ENCODE measurements at places on chromosomes 6 and 20.

DNA sequence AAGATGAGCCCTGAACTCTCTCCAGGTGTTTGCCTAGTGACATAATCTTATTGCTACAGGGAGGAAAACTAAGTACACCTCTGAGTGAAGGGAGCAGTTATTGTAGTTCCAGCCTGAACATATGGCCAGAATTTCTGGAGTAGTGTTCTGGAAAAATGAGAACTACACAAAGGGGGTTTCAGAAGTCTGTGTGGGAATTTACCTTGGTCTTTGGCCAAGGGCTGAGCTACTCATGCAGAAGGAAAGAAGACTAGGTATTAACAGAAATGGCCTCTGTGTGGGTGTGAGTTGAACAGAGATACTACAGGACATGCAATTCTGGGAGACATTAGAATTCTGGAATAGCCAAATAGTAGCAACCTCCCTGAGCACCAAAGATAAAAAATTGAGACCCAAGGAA lies 1009.7 kb upstream of the GJE1 start:
- no peak for DNase-seq

DNA sequence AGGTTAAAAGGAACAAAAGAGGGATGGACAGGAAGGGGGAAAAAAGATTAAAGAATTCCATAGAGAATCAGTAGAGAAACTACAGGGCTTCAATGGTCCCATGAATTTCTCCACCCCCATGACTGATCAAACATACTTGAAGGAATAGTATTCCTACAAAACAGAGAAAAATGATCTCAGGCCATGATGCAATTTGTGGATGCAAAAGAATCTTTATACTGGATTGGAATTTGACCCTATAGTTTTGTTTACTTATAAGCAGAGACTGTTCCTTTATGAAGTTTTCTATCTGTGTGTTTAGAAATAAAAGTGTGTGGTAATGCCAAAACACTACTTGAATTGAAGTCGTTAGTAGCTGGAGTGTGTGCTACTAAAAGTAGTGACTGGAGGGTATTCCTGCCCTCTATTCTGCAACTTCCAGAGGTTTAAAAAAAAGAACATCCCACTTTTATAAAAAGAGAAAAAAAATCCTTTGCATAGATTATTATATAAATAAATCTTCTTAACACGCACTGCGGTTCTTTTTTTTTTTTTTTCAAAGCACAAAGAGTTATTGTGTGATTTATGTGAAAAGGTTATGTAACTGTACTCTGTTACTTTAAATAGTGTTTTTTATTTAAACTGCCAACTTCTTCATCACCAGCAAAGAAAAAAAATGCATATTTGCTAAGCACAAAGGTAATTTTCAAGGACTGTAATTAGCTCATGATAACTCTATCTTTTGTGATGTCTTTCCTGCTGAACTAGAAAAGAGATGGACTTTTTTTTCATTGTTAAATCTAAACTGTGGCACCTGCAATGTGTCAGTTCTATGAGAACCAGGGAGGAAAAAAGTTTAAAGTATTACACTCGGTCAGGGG lies 214.5 kb upstream of the CITED2 start:
- DNase-seq: peak; percentile 40

- no peak for DNase-seq
These were observed 56.4 kb downstream of the TRDN start for GRCh38 chr6:123580331-123580730.

GRCh38 chr20:51536116-51537069 lies 6.1 kb downstream of the NFATC2 start:
- no peak for DNase-seq

GRCh38 chr20:35443003-35443402 lies 5.0 kb upstream of the GDF5 start:
- DNase-seq: peak; percentile 78

DNA sequence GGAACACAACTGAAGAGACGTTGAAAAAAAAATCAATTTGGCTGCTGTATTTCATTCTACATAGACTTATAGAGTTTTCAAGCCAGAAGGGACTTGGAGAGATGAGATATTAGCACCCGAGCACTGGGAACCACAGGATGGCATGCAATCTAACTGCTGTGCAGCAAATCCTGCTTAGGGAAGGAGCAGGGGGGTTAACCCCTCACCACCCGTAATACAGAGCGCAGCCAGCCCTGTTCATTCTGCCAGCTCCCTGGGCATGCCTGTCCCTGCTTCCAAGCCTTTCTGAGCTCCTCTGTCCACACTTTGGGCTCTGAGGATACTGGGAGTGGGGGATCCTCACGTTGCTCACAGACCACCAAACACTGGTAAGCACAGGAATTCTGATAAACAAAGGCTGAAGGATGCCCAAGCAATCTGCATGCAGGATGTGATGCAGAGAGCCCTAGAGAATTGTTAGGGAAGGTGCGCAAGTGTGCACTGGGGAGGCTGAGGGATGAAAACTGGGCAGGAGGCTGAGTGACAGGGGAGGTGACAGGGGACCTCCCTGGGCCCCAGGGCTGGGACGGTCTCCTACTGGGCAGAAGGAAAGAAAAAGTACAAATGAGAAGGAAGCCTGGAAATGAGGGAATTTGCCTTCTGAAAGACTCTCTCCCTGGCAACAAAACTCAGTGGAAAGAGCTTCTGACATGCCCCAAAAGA lies 34.0 kb downstream of the CPNE5 start:
- DNase-seq: no peak

GRCh38 chr6:90643381-90643780 lies 56.5 kb upstream of the MAP3K7 start:
- DNase-seq: no peak

GRCh38 chr6:166005401-166005943 lies 162.2 kb downstream of the TBXT start:
- no peak for DNase-seq

DNA sequence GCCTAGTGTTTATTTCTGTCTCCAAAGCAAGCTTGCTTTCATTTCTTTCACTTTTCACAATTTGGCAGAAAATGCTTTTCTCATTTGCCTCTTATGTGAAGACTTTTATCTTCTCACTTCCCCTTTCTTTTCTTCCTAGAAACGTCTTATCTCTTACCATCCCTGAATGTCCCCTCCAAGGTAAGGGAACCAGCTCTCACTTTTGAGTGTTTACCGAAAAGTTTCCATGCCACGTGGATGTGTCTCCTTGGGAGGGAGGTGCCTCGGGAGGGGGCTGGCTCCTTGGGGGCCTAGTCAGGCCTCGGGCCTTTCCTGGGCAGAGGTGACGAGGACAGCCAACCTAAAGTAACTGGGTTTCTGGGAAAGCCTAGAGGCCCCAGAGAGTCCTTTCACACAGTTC lies 127.4 kb downstream of the CD24 start:
- no peak for DNase-seq

DNA sequence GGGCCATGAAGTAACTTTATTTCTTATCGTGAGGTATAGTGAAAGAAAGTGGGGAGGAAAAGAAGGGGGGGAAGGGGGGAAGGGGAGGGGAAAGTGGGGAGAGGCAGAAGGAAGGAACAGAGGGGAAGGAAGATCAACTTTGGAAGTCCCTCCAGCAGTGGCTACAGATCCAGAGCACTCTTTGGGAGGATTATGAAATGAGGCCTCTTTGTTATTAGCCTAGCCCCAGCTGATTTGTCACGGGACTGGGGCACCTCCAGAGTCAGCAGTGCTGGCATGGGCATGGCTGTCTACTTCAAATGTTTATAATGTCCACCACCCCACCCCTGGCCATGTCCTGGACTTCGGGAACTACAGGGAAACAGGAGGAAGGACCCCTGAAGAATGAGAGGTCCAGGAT lies 7.6 kb downstream of the MOCS1 start:
- no peak for DNase-seq

- peak; percentile 69 for DNase-seq
These were observed 56.6 kb upstream of the CCN6 start for GRCh38 chr6:111997078-111997852.

- DNase-seq: no peak
These were observed 89.2 kb downstream of the CD164 start for GRCh38 chr6:109292983-109293586.

- peak; percentile 88 for DNase-seq
These were observed 2.0 kb upstream of the SLC29A1 start for GRCh38 chr6:44221291-44221960.

DNA sequence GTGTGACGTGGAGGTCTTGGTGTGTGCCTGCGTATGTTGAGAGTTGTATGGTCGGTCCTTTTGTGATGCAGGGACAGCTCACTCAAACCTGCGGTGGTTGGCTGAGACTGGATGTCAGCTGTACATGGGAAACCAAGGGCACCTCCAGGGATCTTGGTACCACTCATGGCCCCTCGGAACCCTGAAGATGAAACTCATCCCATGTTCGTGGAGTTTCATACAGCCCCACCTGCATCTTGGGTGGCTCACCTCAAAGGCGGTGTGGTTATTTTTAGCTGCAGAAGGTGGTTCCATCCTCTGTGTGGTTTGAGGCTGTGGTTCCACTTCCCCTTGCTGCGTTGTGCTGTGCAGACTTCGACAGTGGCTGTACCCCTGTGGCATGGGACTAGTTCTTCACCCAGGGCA lies 52.6 kb upstream of the SLC22A1 start:
- no peak for DNase-seq

DNA sequence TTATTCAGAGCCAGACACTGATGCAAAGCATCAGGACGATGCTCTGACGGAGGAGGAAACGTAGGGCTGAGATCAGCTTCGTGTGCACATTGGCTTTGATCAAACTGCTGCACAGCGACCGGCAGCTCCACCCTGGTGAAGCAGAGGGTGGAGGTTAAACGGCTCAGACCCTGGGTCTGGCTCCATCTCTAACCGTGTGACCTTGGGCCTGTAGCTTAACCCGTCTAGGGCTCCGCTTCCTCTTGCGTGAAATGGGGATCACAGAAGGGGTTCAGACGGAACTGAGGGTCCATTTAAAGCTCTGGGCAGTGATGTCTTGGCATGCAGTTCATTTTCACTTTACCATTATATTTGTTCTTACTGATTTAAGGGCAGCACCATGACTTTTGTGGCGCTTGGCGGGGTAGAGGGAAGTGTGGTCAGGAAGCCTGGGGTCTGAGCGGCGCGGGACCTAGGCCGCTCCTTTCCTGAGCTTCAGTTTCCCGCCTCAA lies 644 bp downstream of the RBL1 start:
- DNase-seq: peak; percentile 18

DNA sequence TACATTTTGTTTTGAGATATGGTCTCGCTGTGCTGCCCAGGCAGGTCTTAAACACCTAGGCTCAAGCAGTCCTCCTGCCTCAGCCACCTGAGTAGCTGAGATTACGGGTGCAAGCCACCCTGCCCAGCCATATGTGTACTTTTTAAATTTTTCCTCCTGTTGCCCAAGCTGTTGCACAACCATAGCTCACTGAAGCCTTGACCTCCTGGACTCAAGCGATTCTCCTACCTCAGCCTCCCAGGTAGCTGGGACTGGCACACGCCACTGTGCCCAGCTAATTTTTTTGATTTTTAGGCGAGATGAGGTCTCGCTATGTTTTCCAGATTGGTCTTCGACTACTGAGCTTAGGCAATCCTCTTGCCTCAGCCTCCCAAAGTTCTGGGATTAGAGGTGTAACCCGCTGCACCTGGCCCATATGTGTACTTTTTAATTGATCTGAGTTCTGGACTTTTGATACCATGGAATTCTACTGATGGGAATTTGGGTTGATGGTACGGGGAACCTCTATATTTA lies 44.9 kb downstream of the ITCH start:
- no peak for DNase-seq

DNA sequence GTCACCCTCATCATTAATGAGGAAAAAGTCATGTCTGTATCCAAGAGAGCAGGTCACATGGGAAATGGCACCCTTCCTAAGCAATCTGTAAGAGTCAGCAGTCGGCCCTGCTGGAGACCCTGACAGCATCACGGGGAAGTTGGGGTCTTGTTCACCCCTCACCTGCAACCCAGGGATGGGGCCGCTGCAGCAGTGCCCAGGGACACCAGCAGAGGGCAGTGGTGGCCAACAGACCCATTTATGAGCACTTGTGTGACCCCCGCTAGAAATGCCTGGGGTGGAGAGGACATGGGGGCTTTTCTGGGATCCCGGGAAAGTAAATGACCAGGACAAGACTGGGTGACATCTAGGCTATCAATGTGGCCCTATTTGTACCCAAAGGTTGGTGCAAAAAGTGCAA lies 35.9 kb downstream of the ANKRD60 start:
- DNase-seq: no peak

GRCh38 chr6:56906752-56907151 lies 48.2 kb upstream of the BEND6 start:
- DNase-seq: peak; percentile 68

DNA sequence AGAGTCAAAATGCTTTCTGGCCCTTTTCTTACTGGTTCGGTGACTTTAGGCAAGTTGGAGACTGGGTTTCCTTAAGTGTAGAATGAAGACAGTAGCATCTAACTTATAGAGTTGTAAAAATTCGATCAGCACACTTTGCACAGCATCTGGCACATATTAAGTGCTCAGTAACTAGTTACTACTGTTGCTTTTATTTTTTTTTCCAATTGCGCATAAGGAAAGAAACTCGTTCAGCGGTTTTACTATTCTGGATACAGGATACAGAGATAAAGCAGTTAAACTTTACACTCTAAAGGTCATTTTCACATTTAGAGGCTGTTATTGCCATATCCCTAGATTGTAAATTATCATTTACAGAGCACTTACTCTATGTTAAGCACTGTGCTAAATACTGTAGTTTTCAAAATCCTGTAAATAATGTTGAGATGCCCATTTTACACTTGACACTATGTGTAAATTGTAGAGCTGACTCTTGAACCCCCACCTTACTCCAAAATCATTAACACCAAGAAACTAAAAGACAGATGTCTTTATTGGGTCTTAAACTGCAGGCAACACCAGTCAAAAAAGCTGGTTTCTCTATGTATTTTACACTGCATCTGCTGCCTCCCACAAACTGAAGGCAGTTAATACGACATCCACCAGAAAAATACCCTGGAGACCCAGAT lies 886 bp downstream of the ROMO1 start:
- DNase-seq: no peak

DNA sequence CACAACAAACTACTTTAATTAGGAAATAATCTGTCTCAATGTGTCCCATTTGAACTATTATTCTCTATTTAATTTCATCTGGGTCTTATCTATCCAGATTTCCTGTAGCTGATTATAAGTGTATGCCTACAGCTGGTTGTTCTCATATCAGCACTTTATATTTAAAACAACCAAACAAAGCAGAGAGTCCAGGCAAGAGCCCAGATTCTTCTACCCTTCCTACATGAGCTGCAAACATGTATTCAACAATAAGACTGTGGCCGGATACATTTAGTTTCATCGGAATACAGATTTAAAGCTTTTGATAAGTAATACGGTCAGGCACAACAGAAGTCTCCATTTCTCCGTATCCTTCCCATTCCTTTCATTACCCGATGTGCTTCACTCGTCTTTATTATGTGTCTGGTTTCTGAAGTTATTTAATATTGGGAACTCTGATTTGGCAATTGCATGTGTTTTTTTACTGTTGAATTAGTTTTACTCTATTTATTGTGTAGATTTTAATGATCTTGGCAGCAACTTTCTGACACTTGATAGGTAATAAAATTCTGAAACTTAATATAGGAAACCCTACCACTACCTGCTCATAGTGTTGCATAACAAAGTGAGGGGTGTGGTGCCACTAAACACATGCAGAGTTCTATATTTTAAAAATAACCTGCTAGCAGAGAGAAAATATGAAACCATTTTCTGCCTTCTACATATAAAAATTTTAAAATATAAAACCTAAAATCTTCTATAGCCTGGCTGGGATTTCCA lies 653.5 kb upstream of the PTCHD4 start:
- no peak for DNase-seq

GRCh38 chr6:111530667-111531066 lies 47.6 kb upstream of the REV3L start:
- no peak for DNase-seq

- DNase-seq: peak; percentile 72
These were observed 51.6 kb downstream of the LAMA4 start for GRCh38 chr6:112202639-112203341.

Data from LHCN-M2 (cell line).